A549 treated with CpdA at 1 μM for 4 hours (cell line): ENCODE measurements at places on chromosomes 6 and 20. TPM values are rescaled to one million over a fixed set of nuclear protein-coding genes. Genes with fewer than 3 reads are reported as not detected.

CAP2 gene
- total RNA-seq = 11.7 to 15.9 TPM (median 13.1 TPM) in 5 replicates

BPI gene
- not detected in 5 replicates for total RNA-seq

SOX12 gene
- total RNA-seq = 17.3 to 28.9 TPM (median 27.9 TPM) in 5 replicates

HMGCLL1 gene
- 0.08 to 0.22 TPM (median 0.16 TPM) in 5 replicates for total RNA-seq

MAPK13 gene
- total RNA-seq = 0.84 to 2.0 TPM (median 1.1 TPM) in 5 replicates

SLC17A2 gene
- total RNA-seq = not detected in 5 replicates

INSM1 gene
- not detected in 5 replicates for total RNA-seq

OR2H1 gene
- not detected in 5 replicates for total RNA-seq

NKX2-4 gene
- total RNA-seq = 0.06 TPM in 1 of 5 replicates, not detected in the others

SOBP gene
- total RNA-seq = 0.93 to 1.2 TPM (median 1.1 TPM) in 5 replicates
